CD8-positive, alpha-beta memory T cell (primary cell): ENCODE measurements at places on chromosomes 3 and 15. TPM values are rescaled to one million over a fixed set of nuclear protein-coding genes. Genes with fewer than 3 reads are reported as not detected.

GRCh38 chr3:25556447-25556846 lies 108.3 kb downstream of the TOP2B start:
- DNase-seq: no peak
- no peaks in the 10 kb centered on the region for H3K4me1 ChIP-seq
- no peaks in the 10 kb centered on the region for H3K27me3 ChIP-seq
- no peaks in the 10 kb centered on the region for H3K36me3 ChIP-seq

DNA sequence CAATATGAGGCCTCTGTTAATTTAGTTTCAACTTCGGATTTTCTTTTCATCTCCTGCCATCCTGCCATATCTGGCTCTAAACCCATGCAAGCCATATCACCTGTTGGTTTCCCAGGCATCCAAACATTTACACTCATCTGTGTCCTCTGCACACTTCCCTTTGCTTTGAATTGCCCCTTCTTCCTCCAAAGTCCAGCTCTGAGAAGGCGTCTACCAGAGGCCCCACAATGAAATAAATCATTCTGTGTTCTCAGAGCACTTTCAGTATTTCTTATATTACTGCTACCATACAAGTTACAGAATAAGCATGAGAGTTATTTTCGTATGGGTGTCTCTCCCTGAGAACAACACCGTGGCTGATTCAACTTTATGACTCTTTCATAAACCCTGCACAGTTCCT lies 12.9 kb upstream of the ABHD17C start:
- H3K4me3 ChIP-seq: no peak overlapping the region
- no peak for DNase-seq
- no peaks in the 10 kb centered on the region for H3K36me3 ChIP-seq

DNA sequence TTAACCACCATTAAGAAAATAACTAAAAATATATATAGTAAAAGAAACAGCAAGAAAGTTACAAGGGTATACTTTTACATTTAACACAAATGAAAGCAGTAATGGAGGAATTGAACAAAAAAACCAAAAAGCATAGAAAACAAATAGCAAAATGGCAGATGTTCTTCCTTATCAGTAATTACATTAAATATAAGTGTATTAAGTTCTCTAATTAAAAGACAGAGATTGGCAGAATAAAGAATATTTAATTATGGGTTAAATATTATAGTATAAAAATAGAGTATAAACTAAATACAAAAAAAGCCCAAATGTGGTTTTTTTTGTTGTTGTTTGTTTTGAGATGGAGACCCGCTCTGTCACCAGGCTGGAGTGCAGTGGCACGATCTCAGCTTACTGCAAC lies 20.5 kb downstream of the EHHADH start:
- H3K4me3 ChIP-seq: no peak overlapping the region
- H3K36me3 ChIP-seq: no peaks in the 10 kb centered on the region
- DNase-seq: no peak
- no peak overlapping the region for H3K27ac ChIP-seq
- H3K4me1 ChIP-seq: no peaks in the 10 kb centered on the region

GRCh38 chr15:67784856-67785430 lies 40.4 kb upstream of the SKOR1 start:
- no peaks in the 10 kb centered on the region for H3K36me3 ChIP-seq
- H3K4me1 ChIP-seq: peaks cover 22% of the 10 kb centered on the region
- no peak overlapping the region for H3K27ac ChIP-seq
- DNase-seq: no peak
- no peak overlapping the region for H3K4me3 ChIP-seq

DNA sequence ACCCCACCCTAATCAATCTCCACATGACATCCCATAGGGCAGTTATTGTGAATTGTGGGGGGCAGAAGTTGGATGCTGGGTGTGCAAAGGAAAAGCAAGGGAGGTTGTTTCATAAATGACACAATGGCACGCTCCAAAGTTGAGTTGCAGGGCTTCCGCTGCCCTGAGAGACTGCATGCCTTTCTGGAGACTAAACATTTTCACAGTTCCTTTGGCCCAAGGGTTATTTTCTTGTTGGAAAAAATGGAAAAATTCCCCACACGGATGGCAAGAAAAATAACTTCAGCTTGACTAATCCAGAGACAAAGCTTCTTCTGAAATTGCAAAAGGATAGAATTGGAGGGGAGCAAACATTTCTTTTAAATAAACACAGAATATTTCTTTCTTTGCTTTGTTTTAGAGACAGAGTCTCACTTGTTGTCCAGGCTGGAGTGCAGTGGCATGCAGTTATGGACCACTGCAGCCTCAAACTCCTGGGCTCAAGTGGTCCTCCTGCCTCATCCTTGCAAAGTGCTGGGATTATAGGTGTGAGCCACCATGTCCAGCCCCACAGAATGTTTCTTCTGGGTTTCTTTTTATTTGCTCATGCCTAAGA lies 19.1 kb upstream of the TPM1 start:
- H3K4me3 ChIP-seq: no peak overlapping the region
- no peaks in the 10 kb centered on the region for H3K4me1 ChIP-seq
- H3K27me3 ChIP-seq: no peaks in the 10 kb centered on the region
- DNase-seq: no peak

DNA sequence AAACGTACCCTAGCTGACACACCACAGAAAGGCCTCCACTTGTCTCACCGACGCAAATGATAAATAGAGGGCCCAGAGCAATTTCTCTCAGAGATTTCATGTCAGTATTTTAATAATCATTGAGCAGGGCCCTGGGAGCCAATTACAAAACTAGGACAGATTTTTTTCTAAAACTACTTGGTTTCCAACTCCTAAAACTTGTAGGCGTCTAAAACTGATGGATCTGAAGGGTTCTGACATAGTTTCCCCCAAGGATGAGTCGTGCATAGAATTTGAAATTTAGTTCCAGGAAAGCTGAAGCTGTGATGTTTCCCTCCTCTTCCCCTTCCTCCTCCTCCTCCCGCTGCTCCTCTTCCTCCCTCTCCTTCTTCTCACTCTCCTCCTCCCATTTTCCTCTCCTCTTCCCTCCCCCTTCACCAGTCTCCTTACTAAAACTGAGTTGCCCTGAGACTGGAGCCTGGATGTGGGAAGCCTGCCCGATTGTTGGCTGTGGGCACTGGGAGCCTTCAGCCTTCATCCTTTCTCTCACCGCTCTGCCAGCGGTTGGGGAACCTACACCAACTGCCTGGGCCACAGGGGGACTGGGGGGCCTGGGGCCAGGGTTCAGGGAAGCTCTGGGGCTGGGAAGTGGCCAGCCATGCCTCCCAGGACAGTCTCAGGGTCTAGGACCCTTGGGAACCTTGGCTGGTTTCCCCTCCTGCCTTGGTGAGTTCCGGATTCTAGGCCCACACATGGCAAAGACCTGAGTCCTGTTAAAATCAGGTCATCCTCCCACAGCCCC lies 73.9 kb upstream of the SLC6A11 start:
- peaks cover 12% of the 10 kb centered on the region for H3K27me3 ChIP-seq
- no peak for DNase-seq
- H3K4me1 ChIP-seq: peaks cover 4% of the 10 kb centered on the region
- H3K27ac ChIP-seq: no peak overlapping the region
- H3K4me3 ChIP-seq: no peak overlapping the region

- no peaks in the 10 kb centered on the region for H3K27me3 ChIP-seq
- no peaks in the 10 kb centered on the region for H3K4me1 ChIP-seq
- H3K4me3 ChIP-seq: no peak overlapping the region
- no peak overlapping the region for H3K27ac ChIP-seq
- DNase-seq: no peak
Measured at GRCh38 chr3:106135451-106136160, 266.8 kb upstream of the CBLB start.

DNA sequence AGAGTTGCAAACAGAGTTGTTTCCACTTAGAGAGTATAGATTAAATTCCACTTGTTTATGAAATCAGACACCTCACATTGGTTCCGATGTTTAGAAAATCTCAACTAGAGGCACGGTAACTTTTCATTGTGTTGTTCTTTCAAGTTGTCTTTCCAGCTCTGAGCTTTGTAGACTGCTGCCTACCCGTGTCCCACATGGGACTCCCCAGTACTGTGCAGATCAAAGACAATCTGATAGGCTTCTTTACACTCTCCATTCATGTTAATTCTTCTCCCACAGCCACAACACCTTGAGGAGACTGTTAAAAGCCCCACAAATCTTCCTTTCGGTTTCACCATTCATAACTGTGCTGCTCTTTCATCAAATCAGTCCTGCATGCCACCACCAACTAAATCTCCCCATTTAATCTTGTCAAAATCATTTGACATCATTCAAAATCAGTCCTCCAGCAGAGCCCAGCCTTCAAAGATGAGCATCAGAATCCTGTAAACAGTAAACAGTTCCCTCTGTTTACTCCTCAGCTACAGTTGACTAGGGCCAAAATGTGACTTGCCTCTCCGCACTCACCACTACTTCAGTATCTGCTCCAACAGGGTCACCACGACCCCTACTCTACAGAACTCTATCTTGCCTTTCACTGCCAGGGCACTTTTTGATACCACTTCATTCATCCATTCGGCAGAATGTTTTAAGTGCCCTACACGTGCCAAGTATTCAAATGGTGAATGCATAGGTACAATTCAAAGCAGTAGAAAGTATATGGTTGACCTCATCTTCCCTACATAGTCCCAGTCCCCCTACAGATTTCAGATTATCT lies 8.3 kb downstream of the ANXA2 start:
- peak; percentile 63 for DNase-seq
- peaks cover 29% of the 10 kb centered on the region for H3K4me1 ChIP-seq
- H3K4me3 ChIP-seq: peak overlapping the region; percentile 2

DNA sequence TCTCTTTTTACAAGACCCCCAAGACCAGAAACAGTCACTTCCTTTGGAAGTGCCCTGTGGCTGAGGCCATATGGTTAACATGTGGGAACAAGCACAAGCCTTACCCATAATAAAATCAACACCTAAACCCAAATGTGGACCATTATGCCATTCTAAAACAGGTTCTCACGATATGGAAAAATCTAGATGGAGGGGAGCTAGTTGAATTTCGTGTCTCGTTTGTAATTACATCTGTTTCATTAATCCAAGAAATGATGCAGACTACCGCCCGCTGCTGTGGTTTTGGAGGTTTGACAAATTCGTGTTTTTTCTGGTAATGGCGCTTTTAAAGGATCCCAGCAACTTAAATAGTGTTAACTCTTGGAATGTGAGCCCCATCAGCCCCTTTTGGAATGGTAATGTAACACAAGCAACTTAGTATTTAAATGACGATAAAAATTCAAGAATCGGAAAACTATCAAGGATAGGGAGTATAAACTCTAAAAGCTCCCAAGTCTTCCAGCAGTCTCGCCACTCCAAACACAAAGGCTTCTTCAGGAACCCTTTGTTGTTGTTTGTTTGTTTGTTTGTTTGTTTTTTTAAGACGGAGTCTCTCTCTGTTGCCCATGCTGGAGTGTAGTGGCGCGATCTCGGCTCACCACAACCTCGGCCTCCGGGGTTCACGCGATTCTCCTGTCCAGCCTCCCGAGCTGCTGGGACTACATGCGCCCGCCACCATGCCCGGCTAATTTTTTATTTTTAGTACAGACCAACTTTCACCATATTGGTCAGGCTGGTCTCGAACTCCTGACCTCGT lies 1.1 kb downstream of the CNBP start:
- peak overlapping the region; percentile 83 for H3K4me3 ChIP-seq
- H3K36me3 ChIP-seq: peaks cover 8% of the 10 kb centered on the region
- peak overlapping the region; percentile 98 for H3K27ac ChIP-seq
- DNase-seq: peak; percentile 55
- H3K4me1 ChIP-seq: peaks cover 42% of the 10 kb centered on the region
- H3K27me3 ChIP-seq: no peaks in the 10 kb centered on the region

- H3K4me3 ChIP-seq: no peak overlapping the region
- no peak for DNase-seq
- no peaks in the 10 kb centered on the region for H3K4me1 ChIP-seq
- no peak overlapping the region for H3K27ac ChIP-seq
- no peaks in the 10 kb centered on the region for H3K27me3 ChIP-seq
Measured at GRCh38 chr3:65596571-65597225, 442.0 kb downstream of the MAGI1 start.

- H3K4me3 ChIP-seq: no peak overlapping the region
- H3K36me3 ChIP-seq: no peaks in the 10 kb centered on the region
- no peaks in the 10 kb centered on the region for H3K4me1 ChIP-seq
- H3K27ac ChIP-seq: no peak overlapping the region
Measured at GRCh38 chr3:188229177-188229576, 75.2 kb downstream of the LPP start.

DNA sequence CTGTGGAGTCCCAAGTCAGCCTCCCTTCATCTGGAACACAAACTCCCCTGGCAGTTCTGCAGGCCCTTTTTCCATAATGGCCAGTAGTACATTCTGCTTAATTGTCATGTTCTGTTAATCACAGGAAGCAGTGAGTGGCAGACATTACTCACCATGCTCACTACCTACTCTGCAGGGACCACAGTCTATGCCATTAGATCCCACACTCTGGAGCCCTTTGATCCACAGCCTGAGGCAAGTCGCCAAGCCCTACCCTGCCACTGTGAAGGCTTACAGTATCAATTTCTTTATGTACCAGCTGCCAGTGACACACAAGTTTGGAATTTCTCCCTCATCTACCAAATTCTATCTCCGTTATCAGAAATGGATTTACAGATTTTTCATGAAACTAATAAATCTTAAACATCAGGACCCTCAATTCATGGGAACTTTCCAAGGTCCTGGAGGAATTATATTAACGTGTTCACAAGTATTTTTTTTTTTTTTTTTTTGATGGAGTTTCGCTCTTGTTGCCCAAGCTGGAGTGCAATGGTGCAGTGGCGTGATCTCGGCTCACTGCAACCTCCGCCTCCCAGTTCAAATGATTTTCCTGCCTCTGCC lies 20.6 kb upstream of the WWTR1 start:
- no peaks in the 10 kb centered on the region for H3K27me3 ChIP-seq

GRCh38 chr15:40937762-40938535 lies 8.8 kb downstream of the DLL4 start:
- DNase-seq: no peak
- H3K4me1 ChIP-seq: peaks cover 19% of the 10 kb centered on the region
- no peak overlapping the region for H3K4me3 ChIP-seq
- H3K36me3 ChIP-seq: no peaks in the 10 kb centered on the region
- no peaks in the 10 kb centered on the region for H3K27me3 ChIP-seq

DNA sequence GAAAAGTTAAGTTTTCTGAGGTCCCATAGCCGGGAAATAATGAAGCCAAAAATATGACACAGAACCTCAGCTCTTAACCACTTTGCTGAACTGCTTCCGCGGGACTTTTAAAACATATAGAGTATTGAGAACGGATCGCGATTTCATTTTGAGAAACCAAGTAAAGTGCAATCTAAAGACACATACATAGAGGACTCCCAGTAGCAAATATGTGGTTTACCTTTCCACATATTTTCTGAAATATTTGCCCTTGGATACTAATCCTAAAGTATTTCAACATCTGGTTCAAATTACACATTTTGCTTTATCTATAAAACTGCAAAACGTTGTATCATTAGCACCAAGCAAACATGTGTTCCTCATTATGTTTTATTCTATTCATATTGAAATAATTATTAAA lies 776.5 kb downstream of the ROBO2 start:
- H3K4me3 ChIP-seq: no peak overlapping the region
- no peak for DNase-seq

ANKDD1A gene
- total RNA-seq: 3.0 TPM

CPN2 gene
- not detected for total RNA-seq

FAM107A gene
- not detected for total RNA-seq

VGLL3 gene
- total RNA-seq: not detected
